ENCODE measurements at places on chromosomes 7 and 10.

DNA sequence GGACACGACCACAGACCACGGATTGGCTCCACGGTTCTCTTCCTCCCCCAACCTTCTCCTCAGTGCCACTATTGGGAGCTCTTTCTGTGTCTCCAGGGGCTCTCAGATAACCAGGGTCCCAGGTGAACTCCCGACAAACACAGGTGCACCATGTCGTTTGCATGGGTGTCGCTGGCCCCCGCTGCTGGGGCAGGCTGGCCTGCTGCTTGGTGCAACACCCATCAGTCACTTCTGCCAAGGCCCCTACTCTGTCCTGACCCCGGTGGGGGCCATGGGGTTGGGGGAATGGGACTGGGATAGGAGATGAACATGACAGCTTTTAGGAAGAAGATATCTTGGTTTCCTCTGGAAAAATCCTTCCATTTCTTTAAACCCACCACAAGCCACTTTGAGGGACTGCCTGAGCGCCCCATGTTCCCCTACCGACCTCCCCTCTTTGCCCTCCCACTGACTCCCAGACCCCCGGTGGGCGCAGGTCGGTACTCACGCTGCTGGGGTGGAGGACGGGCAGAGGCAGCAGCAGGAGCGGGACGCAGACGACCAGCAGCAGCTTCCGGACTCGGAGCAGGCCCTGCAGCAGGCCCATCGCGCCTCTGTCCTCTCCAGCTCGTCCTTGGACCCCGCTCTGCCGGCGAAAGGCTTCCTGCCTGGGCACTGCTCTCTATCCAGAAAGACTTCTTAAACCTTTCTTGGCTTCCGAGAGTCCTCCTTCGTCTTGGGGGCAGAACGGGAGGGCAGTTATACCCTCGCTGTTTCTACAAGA is 894 bp downstream of the SLC13A4 start:
- DNase-seq, result no peak

GRCh38 chr7:56063882-56064625 is at the start of gene SUMF2:
Gene SUMF2, plus strand, starts transcription at chr7:56064286. Its CDS starts 26 bp downstream, at chr7:56064312.
- peak; percentile 90 for DNase-seq

DNA sequence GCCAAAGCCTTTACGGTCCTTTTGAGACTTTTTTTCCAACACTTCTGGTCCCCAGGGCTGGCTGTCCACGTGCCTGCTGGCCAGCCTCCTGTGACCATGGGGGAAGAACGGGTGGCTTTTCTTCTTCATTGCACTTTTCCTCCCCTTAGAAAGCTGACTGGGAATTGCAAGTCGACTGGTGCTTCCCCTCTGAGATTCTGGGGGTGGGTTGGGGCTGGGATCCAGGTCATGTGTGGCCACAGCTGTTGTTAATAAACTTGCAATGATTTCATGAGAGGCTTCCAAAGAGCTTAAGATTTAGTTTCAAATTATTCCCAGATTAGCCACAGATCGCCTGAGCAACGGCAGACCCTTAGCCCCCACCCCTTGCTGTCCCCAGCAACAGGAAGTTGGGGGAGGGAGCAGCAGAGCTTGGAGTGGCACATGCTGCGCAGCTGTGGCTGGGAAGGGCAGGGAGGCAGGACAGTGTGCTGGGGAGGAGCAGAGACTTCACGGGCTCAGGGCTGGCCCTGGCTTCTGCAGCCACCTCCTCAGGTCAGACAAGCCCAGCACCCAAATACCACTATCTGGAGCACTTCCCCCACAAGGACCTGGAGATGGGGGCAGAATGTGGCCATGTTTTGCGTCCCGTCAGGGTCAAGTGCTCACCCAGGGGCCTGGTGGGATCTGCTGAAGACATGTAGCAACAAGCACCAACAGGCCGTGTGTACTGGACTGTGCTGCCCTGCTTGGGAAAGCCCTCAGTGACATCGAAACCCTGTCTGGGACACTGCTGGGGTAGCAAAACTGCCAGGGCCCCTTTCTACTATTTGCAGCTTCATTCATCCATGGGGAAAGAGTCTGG is 147.1 kb downstream of the RNF216 start:
- DNase-seq, result peak; percentile 86

DNA sequence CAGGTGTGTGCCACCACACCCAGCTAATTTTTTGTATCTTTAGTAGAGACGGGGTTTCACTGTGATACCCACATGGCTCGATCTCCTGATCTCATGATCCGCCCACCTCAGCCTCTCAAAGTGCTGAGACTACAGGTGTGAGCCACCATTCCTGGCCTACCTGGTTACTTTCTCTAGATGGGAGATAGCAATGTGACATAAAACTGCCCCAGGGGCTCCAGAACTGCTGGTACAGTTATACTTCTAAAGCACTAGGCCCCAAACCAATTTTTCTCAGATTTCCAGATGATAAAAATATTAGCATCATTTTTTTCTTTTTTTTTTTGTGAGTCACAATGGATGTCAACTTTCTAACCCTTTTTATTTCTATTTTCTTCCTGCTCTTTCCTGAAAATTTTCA is 27.4 kb downstream of the ITGB8 start:
- no peak for DNase-seq

GRCh38 chr7:40194745-40195144 is 59.9 kb downstream of the SUGCT start:
- DNase-seq, result no peak

Data from renal pelvis (tissue), 12 donors.